ENCODE measurements at places on chromosomes 6 and 20. TPM values are rescaled to one million over a fixed set of nuclear protein-coding genes. Genes with fewer than 3 reads are reported as not detected.
A peak's percentile ranks its signal among the peaks of the same experiment; 100 is the strongest.

Gene TEAD3
- total RNA-seq, result 34.9 TPM

DNA sequence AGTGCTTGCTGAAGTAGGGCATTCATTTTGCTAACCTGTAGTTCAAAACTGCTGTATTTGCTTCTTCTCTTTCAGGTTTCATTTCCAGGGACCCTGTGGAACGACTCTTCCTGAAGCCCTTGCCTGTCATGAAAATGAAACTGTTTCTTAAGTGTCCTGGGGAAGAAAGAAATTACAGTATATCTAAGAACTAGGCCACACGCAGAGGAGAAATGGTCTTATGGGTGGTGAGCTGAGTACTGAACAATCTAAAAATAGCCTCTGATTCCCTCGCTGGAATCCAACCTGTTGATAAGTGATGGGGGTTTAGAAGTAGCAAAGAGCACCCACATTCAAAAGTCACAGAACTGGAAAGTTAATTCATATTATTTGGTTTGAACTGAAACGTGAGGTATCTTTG lies 3.4 kb upstream of the NOL7 start:
- H3K4me1 ChIP-seq, result peaks cover 19% of the 10 kb centered on the region
- H3K36me3 ChIP-seq, result peaks cover 16% of the 10 kb centered on the region
- H3K4me3 ChIP-seq, result no peak overlapping the region
- H3K27me3 ChIP-seq, result no peaks in the 10 kb centered on the region

GRCh38 chr6:110201151-110201884 lies 21.1 kb downstream of the CDC40 start:
- no peaks in the 10 kb centered on the region for H3K36me3 ChIP-seq
- H3K27ac ChIP-seq, result no peak overlapping the region
- no peak overlapping the region for H3K4me3 ChIP-seq
- no peaks in the 10 kb centered on the region for H3K4me1 ChIP-seq
- no peaks in the 10 kb centered on the region for H3K27me3 ChIP-seq

DNA sequence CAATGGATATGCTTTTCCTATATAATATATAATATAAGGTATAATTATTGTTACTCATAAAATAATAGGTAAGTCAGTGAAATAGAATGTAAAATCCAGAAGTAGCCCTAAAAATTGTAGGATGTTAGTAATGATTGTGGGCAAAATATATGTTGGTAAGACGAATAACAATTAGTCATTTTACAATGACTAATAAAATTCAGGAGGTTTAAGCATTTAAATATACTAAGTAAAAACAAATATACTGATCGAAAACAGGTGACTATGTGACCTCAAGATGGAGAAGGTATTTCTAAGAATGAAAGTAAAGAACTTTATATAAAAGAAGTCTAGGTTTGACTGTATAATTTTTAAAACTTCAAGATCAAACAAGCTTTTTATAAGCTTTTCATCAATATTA lies 28.9 kb downstream of the FUCA2 start:
- H3K4me3 ChIP-seq, result peak overlapping the region; percentile 38
- H3K4me1 ChIP-seq, result peaks cover 28% of the 10 kb centered on the region
- peak; percentile 7 for DNase-seq
- H3K27ac ChIP-seq, result no peak overlapping the region

GRCh38 chr6:24440897-24441598 lies 38.3 kb downstream of the MRS2 start:
- H3K4me3 ChIP-seq, result no peak overlapping the region
- no peak overlapping the region for H3K27ac ChIP-seq

Gene C20orf204
- 0.37 TPM for total RNA-seq

- no peaks in the 10 kb centered on the region for H3K27me3 ChIP-seq
- H3K36me3 ChIP-seq, result no peaks in the 10 kb centered on the region
- DNase-seq, result no peak
- no peak overlapping the region for H3K27ac ChIP-seq
Observed at GRCh38 chr20:9949563-9949962, 85.2 kb upstream of the ANKEF1 start.

DNA sequence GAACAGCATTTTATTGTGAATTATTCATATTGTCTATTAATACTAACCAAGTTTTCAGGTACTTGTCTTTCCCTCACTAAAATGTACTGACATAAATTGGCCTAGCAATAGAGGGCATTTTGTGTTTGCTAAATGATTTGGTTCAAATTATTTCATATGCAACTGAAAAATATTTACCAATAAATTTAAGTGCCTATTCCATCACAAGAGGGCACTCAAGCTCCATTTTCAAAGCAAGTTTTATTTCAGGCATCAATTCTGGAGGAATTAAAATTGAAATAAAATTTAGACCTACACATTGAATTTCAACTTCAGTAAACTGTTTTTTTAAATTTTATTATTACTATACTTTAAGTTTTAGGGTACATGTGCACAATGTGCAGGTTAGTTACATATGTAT lies 114.3 kb upstream of the SYNCRIP start:
- H3K27ac ChIP-seq, result no peak overlapping the region
- no peak overlapping the region for H3K4me3 ChIP-seq
- H3K27me3 ChIP-seq, result peaks cover 12% of the 10 kb centered on the region
- no peaks in the 10 kb centered on the region for H3K4me1 ChIP-seq

Gene HTR1E
- not detected for total RNA-seq

DNA sequence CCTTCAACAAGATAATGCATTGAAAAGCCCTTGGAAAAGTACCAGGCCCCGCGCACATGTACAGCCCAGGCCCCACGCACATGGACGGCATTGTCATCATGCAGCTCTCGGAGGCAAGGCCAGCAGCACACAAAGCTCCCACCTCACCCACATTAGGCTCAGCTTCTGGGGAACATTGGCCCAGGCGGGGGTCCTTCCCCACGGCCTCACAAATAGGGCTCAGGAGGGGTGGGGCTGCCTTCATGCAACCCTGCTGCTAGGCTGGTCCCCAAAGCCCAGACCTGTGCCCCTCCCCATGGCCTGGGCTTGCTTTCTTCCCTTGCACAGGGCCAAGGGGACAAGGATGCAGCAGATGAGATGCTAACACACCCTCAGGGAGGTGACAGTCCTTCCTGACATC lies 26.7 kb downstream of the NPEPL1 start:
- no peak overlapping the region for H3K27ac ChIP-seq
- no peaks in the 10 kb centered on the region for H3K36me3 ChIP-seq
- no peaks in the 10 kb centered on the region for H3K4me1 ChIP-seq
- no peak for DNase-seq
- no peak overlapping the region for H3K4me3 ChIP-seq

DNA sequence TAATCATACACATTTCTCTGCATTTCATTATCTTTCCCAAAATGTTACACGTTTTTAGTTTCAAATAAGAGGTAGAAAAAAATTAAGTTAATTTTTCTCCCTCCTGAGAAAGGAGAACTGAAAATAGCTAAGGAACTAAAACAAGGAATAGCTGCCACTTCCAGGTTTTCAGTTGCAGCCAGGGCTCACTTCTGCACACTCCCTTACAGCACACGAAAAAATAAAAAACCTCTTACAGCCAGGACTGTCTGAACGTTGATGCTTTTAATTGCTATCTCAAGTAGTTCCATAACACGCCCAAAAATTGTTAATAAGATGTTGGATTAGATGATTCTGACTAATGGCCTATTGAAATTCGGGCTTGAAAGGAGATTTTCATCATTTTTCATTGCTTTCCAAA lies 153.7 kb upstream of the THBS2 start:
- peaks cover 6% of the 10 kb centered on the region for H3K4me1 ChIP-seq
- H3K36me3 ChIP-seq, result 0 out of 2 replicates have a peak, but pooled peaks cover 4% of the 10 kb centered on the region
- DNase-seq, result no peak
- no peak overlapping the region for H3K4me3 ChIP-seq
- H3K27ac ChIP-seq, result no peak overlapping the region
- H3K27me3 ChIP-seq, result peaks cover 7% of the 10 kb centered on the region

Gene C6orf118
- total RNA-seq, result not detected

DNA sequence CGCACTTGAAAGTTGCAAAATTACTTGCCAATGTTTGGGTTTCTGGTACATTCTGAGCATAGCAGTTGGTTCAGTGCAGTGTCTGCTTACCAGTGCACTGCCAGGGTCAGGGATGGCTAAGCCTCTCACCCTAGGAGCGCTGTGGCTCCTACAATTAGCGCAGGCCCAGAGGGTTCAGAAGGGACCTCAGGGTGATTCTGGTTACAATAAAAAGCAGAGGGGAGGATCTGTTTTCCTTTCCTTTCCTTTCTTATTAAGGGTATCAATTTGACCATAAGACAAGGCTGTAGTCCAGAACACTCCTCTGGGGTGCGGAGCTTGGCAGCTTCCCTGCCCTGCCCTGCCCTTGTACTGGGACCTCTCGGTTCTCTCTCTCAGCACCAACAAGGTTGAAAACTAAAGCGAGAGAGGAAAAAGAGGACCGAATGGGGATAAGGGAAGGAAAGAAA lies 2.6 kb downstream of the MAFB start:
- DNase-seq, result no peak
- H3K27ac ChIP-seq, result no peak overlapping the region
- H3K27me3 ChIP-seq, result peaks cover 32% of the 10 kb centered on the region
- no peaks in the 10 kb centered on the region for H3K4me1 ChIP-seq

Gene HCK
- not detected for total RNA-seq

DNA sequence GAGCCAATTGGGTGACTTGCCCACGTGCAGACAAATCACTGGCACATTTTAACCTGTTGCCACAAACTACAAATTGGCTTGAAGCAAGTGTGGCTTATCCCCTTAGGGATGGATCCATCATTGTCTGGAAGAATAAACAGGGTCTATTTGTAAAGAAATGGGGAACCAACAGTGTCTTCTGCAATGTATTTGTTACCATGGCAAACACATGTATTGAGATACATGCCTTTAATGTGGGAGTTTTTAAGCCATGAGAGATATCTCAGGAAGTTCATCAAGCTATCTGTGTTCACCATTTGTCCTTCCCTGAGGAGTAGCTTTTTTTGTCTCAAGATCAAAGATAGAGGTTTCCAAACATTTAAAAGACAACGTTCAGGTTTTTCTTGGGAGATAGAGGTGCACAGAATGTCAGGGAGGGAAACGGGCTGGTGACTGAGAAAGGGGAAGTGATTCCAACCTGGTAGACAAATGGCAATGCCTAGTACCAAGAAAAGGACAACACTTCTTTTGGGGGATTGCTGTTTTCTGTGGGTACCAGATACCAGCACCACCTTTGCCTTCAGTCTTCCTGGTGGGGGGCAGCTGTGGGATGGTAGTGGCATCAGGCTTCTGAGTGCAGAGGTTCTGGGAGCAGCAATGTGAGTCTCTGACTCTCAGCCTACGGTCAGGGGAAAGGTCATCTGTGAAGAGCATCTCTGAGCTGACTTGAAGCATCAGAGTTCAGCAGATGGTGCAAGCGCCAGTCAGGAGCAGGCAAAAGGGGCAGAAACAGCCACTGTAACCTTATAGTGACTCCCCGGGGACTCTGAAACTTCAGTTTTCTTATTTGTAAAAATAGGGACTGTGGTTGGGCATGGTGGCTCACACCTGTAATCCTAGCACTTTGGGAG lies 20.1 kb upstream of the BCAS1 start:
- no peak overlapping the region for H3K27ac ChIP-seq
- no peak overlapping the region for H3K4me3 ChIP-seq
- H3K4me1 ChIP-seq, result peaks cover 29% of the 10 kb centered on the region
- peaks cover 11% of the 10 kb centered on the region for H3K27me3 ChIP-seq

GRCh38 chr20:48716086-48716485 lies 111.7 kb downstream of the PREX1 start:
- no peaks in the 10 kb centered on the region for H3K36me3 ChIP-seq
- no peak overlapping the region for H3K27ac ChIP-seq
- peaks cover 24% of the 10 kb centered on the region for H3K27me3 ChIP-seq
- H3K4me3 ChIP-seq, result no peak overlapping the region

- H3K36me3 ChIP-seq, result no peaks in the 10 kb centered on the region
- H3K4me3 ChIP-seq, result no peak overlapping the region
- no peaks in the 10 kb centered on the region for H3K27me3 ChIP-seq
- DNase-seq, result no peak
- H3K27ac ChIP-seq, result no peak overlapping the region
Observed at GRCh38 chr20:7650086-7650879, 290.0 kb downstream of the HAO1 start.

DNA sequence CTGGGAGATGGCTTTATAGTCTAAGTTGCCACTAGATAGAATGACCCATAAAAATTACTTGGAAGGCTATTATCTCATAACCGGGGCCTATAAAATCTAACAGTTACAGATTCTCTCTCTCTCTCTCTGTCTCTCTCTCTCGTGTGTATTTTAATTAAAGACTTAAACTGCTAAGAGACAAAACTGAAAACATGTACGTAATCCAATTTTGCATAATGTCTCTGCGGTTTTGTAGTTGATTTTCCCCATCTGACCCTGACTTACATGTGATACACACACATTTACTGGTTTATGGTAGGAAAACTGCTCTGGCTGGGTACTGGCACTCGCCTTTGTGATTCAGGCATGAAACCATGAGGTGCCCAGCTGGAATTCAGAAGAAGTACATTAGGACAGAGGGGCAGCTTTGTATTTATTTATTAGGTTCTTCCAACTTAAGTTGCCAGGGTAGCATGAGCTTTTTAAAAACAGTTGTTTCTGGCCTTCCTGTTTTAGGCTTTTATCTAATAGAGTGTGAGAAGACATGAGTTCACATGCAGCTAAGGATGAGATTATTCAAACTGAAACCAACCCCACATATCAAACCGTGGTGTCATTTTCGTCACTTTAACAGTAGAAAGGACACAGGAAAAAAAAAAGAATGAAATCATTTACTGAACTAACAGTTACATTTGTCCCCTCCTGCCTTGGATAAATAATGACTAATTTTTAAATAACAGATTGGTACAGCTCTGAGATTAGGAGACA lies 182.5 kb downstream of the GMPR start:
- no peaks in the 10 kb centered on the region for H3K27me3 ChIP-seq
- peak overlapping the region; percentile 79 for H3K4me3 ChIP-seq
- peak overlapping the region; percentile 90 for H3K27ac ChIP-seq
- no peaks in the 10 kb centered on the region for H3K36me3 ChIP-seq

DNA sequence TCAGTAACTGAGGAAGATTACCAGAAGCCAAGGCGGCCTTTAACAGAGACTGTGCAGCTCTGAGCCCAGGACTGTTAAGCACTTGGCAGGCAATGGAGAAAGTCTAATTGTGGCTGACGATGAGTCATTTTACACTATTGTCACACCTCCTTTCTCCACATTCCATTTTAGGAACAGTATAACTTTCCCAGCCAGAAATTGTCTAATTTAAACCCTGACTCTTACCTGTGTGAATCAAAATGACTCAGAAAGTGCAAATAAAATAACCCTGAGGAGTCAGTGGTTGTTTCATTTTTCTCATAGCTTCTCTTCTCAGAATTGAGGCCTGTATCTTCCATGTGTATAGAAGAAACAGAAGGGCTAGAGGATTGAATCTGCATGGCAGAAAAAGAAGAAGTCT lies 40.0 kb upstream of the OPN5 start:
- no peaks in the 10 kb centered on the region for H3K4me1 ChIP-seq
- H3K36me3 ChIP-seq, result no peaks in the 10 kb centered on the region
- H3K4me3 ChIP-seq, result no peak overlapping the region

- no peak overlapping the region for H3K27ac ChIP-seq
- no peak for DNase-seq
- no peaks in the 10 kb centered on the region for H3K27me3 ChIP-seq
- H3K36me3 ChIP-seq, result peaks cover 17% of the 10 kb centered on the region
- no peak overlapping the region for H3K4me3 ChIP-seq
- H3K4me1 ChIP-seq, result peaks cover 68% of the 10 kb centered on the region
Observed at GRCh38 chr6:37980222-37980595, 160.7 kb downstream of the ZFAND3 start.
